Aorta (tissue), 5 donors: ENCODE measurements at places on chromosomes 4 and X.

GRCh38 chr4:155735496-155735895 is 23.3 kb upstream of the GUCY1B1 start:
- no peak for DNase-seq

DNA sequence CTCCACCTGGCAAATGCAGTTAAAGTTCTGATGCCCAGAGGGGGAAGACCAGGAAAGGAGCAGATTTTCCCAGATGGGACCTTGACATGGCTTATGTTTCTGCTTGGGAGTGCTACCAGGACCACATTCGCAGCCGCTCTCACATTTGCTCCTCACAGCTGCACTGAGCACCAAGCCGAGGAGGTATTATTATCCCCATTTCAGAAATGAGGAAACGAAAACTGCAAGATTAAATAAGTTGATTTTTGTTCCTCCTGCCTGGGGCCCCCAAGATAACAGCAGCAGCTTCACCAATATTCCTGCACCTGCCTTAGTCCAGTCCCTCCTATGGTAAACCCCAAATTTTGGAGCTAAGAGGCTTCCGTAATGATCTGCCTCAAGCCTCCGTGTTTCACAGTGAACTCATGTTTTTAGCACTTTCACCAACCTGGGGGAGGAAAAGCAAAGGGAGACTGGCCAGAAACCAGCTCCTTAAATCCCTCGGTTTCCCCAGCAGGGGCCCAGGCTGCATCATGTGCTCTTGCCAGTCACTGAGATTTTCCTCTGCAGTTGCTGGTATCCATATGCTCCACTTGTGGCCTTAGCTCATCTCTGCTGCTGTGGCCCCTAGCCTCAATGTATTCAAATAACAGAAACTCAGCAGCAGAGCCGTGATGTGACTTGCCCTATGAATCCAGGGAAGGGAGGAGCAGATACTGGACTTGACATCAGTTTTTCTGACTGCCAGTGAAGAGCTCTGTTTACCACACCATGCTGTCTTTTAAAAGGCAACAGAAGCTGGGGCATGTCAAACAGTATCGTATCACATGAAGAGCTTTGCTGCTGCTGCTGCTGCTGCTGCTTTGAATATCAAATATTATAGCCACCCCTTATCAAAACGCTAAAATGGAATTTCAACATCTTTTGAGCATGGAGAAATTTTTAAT is 95.5 kb upstream of the KLHL13 start:
- DNase-seq = no peak

GRCh38 chrX:148501386-148502066 is 1.1 kb downstream of the AFF2 start:
- peak; percentile 72 for DNase-seq

DNA sequence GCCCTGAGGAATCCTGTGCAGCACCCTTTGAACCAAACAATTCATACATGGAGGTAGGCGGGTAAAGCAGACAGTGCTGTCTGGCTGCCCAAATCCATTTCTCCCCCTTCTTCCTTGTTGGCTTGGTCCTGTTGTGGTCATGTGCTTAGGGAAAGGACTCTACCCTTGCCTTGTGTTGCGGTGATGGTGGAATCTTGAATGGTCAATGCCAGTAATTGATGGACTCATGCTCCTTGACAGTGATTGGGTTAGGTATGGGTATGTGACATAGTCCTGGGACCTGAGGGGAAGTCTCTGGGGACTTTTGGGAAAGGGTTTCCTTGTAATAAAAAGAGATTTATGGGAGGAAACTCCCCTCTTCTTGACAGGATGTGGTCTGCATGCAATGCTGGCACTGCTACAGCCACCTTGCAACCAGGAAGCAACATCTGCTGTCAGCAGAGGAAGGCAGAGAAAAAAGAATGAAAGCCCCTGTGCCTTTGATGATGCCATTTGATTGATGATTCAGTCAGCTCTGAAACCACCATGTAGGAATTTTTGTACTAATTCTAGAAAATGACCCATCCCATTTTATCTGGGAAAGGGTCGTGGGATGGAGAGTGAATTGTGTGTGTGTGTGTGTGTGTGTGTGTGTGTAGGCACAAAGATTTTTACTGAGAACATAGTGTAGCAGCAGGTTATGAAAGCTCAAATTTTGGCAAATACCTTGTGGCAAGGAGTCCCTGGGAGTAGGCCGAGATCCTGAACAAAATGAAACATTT is 30.0 kb upstream of the HUWE1 start:
- no peak for DNase-seq

DNA sequence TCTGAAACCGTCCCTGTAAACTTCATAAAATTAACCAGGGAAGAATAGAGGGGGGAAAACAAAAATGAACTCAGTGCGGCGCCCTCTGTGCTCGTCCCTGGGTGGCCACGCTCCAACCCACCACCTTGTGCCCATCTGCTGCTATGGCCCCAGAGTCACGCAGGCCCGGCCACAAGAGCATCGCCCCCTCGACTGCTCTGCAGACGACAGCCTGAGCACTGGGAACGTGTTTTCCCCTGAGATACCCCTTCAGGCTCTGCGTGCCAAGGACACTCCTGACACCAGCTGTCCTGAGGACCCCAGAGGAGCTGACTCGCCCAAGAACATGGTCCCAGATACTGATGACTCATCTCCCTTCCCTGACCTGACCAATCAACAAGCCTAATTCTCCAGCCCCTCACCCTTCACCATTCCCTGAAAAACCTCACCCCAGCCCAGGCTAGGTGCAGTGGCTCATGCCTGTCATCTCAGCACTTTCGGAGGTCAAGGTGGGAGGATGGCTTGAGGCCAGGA is 64.1 kb upstream of the GPR78 start:
- no peak for DNase-seq

DNA sequence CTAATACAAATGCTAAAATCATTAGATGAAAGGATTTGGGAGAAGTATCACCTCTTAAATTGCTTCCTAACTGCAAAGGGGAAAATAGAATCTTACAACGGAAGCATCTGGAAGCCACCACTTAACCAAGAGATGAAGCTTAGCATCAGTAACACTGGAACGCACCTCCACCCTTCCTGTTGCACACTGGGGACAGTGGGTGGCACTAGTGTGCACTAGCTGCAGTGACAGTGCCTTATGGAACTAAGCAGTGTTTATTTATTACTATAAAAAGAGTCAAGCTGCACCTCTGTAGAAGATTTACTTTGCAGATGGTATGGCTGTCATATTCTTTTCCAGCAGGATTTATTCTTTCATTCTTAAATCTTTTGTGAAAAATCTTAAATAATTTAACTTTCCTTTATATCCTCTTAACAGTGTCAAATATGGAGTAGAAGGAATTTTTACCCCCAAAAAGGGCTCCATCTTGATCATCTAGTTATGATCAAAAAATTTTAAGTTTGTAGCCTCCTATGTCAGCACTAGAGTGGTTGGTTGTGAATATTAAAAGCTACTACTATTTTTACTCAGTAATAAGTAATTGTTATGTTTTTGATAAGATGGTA is 76.7 kb downstream of the SCD5 start:
- no peak for DNase-seq

GRCh38 chrX:119488749-119489148 is 20.5 kb downstream of the SLC25A5 start:
- DNase-seq = peak; percentile 76

GRCh38 chr4:181364504-181364903 is 878.7 kb upstream of the TENM3 start:
- DNase-seq = no peak

GRCh38 chr4:158163941-158164767 is 8.7 kb downstream of the GASK1B start:
- no peak for DNase-seq

- DNase-seq = no peak
Measured at GRCh38 chrX:10420134-10420533, 200.3 kb downstream of the MID1 start.

DNA sequence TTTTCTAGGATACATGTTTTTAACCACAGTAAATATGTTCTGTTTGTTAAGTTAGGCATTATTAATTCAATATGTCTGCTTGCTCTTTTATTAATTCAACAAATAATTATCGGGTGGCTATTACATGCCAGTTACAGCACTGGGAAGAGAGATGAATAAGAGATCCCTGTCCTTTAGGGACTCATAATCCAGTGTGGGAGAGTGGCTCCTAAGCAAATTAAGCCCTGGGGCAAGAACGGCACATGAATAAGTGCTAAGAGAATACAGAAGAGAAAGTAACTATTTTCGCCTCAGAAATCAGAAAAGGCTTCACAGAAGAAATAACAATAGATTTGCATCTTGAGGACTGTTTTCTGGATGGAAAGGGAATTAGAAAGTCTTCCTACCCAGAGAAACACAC is 236.7 kb downstream of the NR3C2 start:
- DNase-seq = no peak

DNA sequence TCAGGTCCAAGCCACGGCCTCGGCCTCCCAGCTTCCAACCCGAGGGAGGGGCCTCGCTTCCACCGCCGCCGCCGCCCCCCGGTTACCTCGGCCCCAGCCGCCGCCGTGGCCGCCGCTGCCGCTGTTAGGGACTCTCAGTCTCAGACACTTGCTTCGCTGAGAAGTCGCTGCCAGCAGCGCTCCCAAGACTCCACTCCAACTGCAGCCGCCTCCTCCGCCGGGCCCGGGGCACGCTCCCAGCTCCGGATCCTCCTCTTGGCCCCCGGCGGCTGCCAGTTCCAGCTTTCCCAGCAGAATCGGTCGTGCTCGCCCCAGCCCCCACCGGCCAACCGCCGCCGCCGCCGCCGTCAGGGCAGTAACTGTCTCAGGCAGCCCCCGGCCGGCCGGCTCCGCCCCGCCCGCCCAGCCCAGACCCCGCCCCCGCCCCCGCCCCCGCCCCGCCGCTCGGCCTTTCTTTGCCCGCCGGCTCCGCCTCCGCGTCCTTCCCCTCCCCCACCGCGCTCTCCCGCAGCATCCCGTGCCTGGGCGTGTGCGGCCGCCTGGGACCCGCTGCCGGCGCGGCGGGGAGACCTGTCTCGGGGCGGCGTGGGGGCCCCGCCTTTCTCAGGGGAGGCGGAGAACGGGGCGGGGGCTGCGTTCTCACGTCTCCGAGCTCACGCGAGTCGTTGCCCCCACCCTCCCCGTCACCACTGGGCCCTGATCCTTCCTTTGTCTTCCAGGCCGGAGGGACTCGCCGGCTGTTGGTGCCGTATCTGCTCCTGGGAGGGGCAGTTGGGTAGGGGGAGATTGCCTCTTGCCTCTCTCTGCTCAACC is at the start of gene ANKRD50:
Gene ANKRD50 (minus strand): TSS at position 361 of the 813 bp plus-strand sequence. CDS start 2,221 bp downstream, outside the sequence.
- peak; percentile 93 for DNase-seq

GRCh38 chrX:43741843-43742573 is 85.9 kb downstream of the MAOA start:
- no peak for DNase-seq

DNA sequence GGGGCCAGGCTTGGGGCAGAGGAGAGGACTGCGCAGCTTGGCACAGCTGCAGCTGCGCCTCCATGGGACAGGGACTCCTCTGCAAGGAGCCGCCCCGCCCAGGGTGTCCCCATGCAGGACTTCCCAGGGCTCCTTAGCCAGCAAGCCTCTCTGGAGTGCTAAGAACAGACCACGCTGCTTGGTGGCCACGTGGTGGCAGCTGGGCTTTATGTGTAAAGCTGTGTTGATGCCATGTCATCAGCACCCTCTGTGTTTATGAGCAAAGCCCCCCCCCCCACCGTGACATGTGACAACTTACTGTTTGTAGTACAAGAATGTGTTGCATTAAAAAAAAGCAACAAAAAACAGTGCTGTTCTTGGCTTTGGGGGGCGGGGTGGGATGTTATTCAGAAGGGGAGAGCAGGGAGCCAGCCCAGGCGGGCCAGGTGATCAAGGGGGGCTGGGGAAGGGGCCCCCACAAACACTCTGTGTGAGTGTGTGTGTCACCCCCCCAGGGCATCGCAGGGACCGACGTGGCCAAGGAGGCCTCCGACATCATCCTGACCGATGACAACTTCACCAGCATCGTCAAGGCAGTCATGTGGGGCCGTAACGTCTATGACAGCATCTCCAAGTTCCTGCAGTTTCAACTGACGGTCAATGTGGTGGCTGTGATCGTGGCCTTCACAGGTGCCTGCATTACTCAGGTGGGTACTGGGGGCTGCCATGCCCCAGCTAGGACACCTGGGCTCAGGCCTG is 40.3 kb downstream of the ATP2B3 start:
- no peak for DNase-seq

- no peak for DNase-seq
Measured at GRCh38 chr4:105714071-105714521, 5.5 kb downstream of the GSTCD start.

DNA sequence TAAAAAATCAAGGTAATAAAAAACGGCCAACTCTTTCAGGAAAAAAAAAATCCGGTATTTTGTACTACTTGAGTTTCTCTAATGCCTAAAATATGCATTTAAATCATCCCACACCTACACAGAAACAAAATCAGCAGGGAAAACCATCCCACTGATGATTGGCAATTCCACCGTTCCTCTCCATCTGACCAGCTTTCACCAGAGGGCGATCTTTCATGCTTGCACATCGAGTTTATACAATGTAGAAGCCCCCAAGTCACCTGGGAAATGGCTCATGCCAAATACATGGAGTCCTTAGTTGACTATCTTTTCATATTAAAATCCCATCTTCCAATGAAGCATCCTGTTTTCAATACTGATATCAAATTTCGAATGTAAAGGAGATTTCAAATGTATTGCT is 69.2 kb downstream of the PTCHD1 start:
- no peak for DNase-seq

GRCh38 chr4:5719350-5720055 is 8.5 kb downstream of the EVC start:
- no peak for DNase-seq

DNA sequence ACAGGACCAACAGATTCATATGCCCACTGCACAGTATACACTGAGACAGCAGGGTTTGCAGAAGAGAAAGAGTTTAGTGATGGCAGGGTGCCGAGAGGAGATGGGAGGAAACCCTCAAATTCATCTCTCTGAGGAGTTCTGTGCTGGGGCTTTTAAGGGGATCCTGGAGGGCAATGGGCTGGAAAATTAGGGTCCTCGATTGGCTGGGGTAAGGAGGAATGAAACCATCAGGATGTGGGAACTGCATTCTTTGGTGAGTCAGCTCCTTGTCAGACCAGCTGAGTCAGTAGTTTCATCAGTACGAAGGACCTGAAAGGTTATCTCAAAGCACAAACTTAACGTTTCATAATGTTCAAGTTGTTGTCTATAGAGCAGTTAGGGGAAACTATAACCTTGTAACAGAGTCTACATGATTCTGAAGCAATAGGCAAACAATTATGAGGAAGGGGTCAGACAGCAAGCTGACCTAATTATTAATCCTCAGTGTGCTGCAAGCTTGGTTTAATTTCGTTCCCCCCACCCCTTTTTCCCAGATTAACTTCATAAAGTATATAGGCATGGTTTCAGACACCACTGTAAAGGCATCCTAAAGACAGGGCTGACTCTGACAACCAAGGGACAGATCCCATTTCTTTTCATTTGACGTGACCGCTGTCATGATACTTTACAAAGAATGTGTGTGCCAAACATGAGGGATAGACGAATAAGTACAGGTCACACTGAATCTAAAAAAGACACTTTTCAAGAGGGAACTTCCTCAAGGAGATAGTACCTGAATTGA is 1.5 kb upstream of the MSMO1 start:
- DNase-seq = no peak
